Panc1 (cell line): ENCODE measurements at places on chromosomes 13 and 19.

GRCh38 chr19:38728752-38729541 lies 15.3 kb downstream of the CAPN12 start:
- DNase-seq: no peak

DNA sequence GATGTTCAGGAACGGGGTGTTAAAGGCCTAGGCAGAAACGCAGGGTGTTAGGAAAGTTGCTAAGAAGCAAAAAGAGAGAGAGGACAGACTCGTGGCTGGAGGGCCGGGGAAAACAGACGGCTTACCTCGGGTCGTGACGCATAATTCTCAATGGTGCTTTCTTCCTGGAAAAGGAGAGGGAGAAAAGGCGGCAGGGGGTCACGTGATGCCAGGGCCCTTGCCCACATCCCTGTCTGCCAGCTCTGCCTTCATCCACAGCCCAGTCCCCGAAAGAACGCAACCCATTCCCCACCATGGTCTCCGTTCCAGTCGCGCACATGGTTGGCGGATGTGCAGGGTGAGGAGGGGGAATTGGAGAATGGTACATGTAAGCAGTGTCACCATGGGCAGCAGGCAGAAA lies 1.6 kb downstream of the KRTDAP start:
- DNase-seq: no peak

- DNase-seq: no peak
Measured at GRCh38 chr19:3544058-3544376, 5.0 kb downstream of the TEKTIP1 start.

GRCh38 chr13:106376401-106377112 lies 158.9 kb downstream of the EFNB2 start:
- peak; percentile 61 for DNase-seq

DNA sequence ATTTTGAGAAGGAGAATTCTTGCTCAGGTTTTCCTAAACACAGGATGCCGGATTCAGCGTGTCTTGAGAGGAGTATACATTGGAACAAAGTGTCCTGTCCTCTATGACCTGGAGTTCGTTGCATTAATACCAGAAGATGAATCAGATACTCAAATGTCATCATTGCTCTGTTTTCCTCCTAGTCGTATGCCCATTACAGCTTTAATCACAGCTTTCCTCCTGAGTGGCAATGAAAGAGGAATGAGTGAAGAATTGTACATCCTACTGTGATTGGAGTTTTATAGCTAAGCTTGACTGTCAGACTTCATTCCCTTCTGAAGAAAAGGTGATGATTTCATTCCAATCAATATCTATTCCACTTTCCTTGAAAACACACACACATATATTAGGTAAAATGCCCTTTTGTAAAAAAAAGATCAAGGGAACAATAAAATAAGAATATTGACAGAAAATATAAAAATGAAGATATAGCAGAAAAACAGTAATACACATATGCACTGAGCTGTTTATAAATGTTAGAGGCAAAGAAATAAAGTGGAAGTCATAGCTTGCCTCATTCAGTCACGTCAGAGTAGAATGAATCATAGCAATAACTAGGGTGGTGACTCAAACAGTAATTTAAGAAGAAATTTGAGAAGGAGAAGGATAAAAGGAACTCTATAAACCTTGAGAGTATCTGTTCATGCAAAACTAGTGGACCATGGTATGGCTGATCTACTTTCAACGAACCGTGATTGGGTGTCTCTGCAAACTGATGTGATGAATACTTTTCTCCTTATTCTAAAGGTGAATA lies 501.5 kb downstream of the SUCLA2 start:
- DNase-seq: peak; percentile 12

DNA sequence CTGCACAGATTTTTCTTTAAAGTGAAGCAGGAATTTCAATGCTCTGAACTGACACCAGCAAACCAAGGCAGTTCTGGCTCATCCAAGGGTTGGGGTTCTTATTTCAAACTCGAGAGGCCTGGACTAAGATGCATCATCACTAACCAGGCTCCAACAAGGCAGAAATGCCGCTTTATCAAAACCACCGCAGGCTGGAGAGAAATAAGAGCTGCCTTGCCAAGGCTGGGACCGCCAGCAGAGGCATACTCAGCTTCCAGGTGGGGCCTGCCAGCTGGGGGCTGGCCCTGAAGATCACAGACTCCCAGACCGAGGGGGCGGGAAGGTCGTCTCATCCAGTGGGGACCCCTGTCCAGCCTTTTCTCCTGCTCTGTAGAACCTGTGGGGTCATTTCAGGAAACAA lies 37.4 kb upstream of the GAS6 start:
- DNase-seq: no peak

DNA sequence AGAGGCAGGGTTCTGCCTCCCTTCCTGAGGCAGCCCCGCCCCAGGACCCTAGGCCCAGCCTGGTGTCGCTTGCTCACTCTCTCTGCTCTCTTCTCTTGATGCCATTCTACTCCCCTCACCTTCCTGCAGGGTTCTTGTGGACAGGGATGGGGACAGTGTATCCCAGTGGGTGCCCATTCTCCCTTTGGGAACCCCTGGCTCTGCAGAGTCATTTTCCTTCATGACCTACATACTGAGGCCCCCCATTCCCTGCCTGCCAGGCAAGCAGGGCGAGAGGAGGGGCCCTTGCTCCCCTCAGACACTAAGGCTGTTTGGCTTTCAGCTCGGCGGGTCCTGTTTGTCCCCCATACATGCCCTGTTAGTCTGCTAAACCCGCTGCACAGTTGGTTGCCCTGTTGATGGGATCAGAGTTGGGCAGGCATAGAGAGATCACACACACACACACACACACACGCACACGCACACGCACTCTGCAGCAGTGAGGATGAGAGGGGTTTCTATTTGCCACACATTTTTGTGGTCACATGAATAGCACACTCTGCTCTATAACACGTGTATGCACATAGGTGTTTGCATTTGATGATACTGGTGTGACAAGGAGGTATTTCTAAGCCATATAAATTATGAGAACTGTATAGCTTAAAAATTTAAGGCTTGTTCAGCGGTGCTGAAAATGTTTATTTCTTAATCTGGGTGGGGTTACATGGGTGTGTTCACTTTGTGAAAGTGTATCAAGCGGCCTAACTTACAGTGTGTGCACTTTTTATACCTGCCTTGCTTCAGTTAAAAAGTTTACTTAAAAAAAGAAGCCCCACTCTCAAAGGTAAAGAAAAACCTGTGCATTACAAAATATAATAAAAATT lies 20.3 kb downstream of the NFIX start:
- DNase-seq: no peak

DNA sequence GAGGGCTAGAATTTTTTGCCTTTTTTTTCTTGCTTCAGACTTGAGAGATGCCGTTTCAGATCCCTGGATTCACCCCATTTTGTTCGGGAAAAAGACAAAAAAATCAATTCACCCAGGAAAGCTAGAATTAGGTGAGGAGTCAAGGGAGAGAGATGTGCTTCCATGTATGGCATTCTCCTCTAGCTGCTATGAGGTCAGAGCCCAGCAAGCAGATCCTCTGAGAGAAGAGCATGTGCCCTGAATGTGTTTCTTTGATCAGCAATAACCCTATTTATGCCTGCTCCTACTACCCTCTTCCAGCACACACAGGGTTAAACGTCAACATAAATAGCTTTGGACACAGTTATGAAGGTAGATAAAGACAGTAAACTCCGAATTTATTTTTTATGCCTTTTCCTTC lies 53.6 kb downstream of the NDFIP2 start:
- no peak for DNase-seq

- no peak for DNase-seq
Measured at GRCh38 chr19:49430678-49431329, 5.6 kb downstream of the GFY start.

DNA sequence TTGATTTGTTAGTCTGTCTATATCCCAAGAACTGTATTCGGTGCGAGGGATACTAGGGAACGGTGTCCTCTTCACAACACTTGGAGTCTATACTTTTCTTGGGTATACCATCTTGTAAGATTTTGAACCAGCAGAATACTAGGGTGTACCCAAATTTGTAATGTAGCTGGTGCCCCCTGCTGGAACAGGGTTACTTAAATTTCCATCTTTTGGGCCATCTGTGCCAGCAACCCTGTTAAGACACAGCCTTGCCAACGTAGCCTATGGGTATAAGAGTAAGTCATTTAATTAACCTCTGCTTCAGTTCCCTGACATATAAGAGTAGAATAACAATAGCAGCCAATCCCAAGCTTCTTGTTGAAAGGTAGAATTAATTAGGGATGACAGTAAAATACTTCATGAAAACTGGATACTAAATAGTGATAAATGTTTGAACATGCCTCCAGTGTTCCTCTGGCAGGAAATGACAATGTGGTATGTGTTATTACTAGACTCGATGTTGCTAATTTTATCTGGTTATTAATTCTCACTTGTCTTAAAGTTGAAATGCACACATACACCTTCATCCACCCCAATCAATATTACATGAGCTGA lies 607.6 kb downstream of the FGF9 start:
- DNase-seq: peak; percentile 0

DNA sequence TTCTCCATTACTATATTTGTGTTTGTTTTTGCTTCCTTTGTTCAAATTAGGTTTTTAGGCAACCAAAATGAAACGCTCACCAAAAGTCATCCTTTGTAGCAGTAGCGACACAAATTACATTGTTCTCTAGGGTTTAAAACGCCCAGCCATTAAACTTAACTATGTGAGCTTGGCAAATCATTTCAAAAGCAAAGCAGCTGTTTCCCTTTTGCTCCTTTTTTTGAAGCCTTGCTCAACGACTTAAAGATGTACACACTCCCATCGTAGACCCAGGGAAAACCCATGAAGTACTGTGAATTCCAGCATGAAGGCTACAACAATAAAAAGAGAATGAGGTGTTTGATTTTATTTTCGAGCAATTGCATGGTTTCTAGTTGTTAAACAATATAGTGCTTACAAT lies 106.7 kb downstream of the RAP2A start:
- DNase-seq: no peak

DNA sequence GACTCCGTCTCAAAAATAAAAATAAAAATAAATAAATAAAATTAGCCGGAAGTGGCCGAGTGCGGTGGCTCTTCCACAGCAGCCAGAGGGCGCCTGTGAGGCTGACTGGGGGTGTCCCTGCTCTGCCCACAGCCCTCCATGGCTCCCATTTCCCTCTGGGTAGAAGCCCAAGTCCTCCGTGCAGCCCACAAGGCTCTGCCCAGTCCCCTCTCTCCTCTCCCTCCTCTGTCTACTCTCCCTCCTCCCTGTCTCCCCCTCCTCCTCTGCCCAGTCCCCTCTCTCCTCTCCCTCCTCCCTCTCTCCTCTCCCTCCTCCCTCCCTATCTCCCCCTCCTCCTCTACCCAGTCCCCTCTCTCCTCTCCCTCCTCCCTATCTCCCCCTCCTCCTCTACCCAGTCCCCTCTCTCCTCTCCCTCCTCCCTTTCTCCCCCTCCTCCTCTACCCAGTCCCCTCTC lies 20.4 kb downstream of the MISP start:
- DNase-seq: no peak

GRCh38 chr13:28401303-28402056 lies 93.4 kb downstream of the FLT1 start:
- no peak for DNase-seq

DNA sequence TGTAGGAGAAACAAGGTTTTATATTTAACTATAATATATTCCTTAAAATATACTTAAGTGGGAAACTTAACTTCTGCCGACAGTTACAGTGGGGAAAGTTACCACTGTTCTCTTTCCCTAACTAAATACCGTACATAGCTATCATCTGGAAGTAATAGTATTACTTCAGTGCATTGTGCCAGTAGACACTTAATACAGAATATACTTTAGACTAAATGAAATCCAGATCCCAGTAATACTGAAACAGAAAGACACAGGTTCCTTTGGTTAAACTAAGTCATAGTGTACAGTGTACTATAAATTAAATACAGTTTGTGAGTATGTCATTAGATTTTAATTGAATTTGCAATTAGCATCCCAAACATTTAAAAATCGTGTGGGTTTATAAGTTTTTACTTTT lies 107.5 kb downstream of the PCCA start:
- DNase-seq: no peak

DNA sequence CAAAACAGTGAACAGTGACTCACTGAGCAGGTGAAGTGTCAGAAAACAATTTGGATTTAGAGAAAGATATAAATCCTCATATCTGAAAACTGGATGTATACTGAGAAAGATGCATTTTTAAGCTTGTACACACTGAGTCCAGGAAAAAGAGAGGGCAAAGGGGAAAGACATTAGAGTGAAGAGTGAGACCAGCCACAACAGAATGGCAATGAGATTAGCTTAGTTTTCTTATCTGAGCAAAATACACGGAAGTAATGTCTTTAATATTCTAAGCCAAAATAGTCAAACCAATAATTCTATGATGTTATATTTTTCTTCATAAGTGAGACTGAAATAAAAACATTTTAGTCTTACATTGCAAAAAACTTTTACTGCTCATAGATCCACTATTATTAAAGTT lies 236.0 kb downstream of the SLITRK5 start:
- DNase-seq: no peak

GRCh38 chr19:35433448-35433847 lies 14.6 kb upstream of the FFAR2 start:
- DNase-seq: no peak

DNA sequence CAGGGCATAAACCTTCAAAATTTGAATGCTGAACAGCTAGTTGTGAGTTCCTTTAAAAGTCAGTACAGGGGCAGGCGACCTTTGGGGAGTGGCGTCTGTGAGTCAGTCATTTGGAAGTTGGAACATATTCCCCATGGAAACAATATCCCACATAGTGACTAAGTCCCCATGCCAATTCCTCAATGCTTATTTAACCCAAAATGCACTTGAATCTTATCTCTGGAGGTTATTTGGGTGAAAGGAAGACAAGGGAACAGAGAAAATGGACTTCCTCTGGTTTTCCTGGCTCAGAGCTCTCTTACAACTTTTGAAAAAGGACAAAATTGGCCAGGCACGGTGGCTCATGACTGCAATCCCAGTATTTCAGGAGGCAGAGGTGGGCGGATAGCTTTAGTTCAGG lies 479.2 kb upstream of the NBEA start:
- DNase-seq: no peak

DNA sequence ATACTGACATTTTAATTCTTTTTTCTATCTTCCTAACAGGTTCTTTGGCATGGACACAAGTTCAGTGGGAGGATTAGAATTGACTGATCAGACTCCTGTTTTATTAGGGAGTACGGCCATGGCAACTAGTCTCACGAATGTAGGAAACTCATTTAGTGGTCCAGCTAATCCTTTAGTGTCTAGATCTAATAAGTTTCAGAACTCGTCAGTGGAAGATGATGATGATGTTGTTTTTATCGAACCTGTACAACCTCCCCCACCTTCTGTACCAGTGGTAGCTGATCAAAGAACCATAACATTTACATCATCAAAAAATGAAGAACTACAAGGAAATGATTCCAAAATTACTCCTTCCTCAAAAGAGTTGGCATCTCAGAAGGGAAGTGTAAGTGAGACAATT lies 34.5 kb downstream of the ZMYM2 start:
- no peak for DNase-seq
